ENCODE measurements at places on chromosomes 13 and 19. TPM values are rescaled to one million over a fixed set of nuclear protein-coding genes. Genes with fewer than 3 reads are reported as not detected.

DNA sequence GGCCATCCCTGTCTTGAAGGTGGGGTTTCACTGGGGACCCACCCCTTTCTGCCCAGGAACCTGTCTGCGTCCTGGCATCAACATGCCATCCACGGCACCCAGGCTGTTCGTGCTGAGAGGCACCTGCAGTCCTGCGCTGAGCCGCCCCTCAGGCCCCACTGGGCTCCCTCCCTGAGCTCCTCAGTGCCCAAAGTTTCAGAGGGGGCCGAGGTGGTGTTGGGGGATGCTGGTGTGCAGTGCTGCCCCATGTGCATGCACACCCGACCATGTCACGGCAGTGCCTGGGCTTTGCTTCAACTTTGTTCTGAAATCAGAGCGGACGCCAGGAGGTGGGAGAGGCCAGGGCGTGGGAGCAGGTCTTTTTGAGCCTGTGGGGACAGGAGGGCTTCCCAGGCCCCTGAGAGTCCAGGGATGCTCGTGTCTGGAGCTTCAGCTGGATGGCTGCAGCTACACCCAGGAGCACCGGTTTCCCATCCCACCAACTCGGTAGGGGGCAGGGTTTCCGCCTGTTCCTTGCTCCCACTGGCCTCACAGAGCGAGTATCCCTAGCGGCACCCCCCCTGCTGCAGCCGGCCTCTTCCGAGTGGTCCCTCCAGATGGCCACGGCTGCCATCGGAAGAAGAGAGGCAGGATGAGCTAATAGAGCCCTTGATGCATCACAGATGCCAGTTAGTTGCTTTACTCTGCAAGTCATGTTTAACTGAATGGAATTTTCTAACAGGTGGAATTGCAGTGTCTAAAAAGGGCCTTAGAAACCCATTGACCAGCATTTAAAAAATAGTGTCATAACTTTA, 44.0 kb downstream of the WDFY2 start:
- DNase-seq: no peak

DNA sequence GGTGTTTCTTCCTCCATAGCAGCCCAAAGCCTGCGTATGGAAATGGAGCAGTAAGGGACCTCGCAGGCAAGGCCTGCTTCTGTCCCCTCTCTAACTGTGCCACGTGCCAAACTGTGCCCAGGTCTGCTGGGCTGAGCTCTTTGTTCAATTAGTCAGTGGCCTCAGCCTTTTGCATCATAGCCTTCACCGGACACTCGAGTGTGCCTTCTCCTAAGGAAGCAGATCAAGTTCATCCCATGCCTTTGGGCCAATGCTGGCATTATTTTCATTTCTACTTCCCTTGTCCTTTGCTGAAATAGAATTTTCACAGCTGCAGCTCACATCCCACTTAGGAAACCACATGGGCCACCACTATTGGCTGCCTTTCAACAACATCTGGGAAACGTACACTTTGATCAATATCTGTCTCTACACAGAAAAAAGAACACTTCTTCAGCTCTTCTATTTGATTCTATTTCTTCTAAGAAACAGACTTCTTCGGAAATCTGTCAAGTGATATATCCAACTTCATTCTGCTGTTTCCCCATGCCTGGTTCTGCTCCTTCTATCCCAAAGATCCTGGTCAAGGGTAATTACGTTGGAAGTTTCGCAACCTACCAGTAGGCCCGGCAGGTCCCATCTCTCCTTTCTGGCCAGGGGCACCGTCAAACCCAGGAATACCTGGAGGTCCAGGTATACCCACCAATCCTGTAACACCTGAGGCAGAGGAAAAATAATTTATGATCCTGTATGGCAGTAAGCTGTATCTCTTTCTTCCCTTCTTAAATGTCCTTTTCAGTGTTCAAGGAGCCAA, 143.9 kb downstream of the COL4A1 start:
- DNase-seq: no peak

DNA sequence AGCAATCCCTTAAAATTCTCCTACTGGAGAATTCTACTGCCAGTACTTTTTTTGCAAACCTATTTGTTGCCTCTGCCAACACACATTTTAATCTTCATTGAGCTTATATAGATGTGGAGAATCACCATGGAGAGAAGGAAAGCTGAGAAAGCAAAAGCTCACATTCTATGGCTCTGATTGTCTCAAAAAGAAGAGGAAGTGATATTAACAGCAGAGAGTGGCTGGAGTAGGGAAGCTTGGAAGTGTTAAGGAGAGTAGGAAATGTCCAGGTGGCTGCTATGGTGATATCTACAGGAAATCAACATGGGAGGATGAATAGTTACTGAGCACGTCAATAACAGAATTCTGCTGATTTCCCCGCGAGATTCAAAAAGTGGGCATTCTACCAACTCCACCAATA, 78.8 kb upstream of the TDRD3 start:
- no peak for DNase-seq

- DNase-seq: no peak
Observed at GRCh38 chr13:111629926-111630325, 309.5 kb downstream of the TEX29 start.

DNA sequence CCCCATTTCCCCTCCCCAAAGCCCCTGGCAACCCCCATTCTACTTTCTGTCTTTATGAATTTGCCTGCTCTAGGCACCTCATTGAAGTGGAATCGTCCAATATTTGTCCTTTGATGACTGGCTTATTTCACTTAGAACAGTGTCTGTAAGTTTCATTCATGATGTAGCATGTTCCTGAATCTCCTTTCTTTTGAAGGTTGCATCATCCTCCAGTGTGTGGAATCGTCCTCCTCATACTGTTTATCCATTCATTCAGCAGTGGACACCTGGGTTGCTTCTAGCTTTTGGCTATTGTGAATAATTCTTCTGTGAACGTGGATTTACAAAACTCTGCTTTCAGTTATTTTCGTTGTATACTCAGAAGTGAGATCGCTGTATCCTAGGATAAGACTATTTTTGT, 161.2 kb upstream of the RNF113B start:
- no peak for DNase-seq

GRCh38 chr19:14318873-14319272, 62.4 kb upstream of the ADGRE5 start:
- no peak for DNase-seq

GRCh38 chr13:31209172-31209840, 9.5 kb downstream of the B3GLCT start:
- DNase-seq: no peak

DNA sequence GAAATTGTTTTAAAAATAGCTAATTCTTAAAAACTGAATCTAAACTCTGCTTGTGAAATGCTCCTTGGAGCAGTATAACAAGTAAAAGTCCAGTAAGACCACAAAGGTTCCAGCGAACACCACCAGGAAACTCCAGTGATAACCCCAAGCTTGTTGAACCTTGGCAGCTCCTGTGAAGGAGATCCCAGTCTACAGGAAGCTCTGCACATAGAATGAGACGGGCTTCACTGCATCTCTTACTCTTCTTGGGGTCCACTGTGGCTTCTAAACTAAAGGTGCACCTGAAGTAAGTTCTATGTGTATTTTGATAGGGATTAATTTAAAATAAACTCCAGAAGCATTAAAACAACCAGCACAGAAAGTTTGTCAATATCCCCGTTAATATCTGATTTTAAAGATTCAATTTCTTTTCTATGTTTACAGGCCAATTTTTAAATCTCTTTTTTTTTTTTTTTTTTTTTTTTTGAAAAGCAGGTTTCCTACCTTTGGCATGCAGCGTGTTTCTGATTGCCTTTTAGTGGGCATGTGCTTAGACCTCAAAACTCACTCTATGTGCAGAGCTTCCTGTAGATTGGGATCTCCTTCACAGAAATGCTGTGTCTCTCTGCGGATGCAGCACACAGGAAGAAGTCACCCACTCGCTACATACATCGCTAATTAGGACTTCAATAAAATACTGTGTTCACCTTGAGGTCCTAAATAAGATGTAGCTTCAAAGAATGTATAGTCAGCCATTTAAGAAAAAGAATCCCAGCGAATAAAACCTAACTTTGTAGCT, 508.5 kb downstream of the KLF12 start:
- peak; percentile 73 for DNase-seq

DNA sequence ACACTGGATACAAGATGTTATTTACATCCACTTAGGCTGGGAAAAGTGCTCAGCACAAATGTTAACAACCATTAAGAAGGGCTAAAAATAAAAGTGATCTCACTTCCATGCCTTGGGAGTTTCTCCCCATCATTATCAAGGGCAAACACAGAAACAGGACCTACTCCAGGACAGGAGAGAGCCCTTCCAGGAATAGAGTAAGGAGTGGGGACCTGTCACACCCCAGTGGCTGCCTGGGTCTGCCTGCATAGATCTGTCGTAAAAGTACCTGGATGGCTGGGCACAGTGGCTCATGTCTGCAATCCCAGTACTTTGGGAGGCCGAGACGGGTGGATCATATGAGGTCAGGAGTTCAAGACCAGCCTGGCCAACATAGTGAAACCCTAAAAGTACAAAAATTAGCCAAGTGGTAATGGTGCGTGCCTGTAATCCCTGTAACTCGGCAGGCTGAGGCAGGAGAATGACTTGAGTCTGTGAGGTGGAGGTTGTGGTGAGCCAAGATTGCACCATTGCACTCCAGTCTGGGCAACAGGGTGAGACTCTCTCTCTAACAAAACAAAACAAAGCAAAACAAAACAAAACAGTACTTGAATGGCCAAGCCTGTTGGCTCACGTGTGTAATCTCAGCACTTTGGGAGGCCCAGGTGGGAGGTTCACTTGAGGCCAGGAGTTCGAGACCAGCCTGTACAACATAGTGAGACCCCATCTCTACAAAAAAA, 5.6 kb downstream of the ATP8A2 start:
- DNase-seq: no peak

DNA sequence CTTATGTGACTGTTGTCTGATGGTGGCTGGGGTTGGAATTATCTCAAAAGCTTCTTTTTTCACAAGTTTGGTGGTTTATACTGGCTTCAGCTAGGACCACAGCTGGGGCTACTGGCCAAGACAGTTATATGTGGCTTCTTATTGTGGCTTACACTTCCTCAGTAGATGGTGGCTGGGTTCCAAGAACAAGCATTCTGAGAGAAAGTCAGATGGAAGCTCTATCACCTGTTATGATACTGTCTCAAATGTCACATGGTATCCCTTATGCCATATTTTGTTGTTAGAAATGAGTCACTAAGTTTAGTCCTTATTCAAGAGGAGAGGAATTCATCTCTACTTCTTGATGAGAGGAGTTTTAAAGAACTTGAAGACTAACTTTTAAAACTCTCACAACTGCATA, 41.6 kb downstream of the NDFIP2 start:
- no peak for DNase-seq

DNA sequence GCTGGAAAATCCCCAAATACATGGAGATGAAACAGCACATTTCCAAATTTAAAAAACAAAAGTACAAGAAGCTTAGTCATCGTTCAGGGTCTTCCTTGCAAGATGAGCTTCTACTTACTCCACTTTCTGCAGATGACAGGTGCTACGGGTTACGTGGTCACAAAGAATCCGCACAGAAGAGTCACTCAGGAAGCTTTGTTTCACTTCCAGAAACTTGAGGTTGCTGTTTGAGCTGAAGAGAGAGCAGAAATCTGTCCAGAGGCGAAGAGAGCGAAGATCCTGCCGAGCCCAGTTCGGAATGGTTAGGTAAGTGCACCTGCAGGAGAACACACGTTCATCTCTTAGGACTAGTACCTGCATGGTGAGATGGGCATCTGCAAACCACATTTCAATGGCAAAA, 9.4 kb downstream of the NLRP7 start:
- DNase-seq: no peak

- no peak for DNase-seq
Observed at GRCh38 chr13:45510672-45511071, 45.9 kb downstream of the COG3 start.

The PSG6 gene
- polyA plus RNA-seq: not detected

The ZNF77 gene
- polyA plus RNA-seq: 1.3 TPM

The SPATA13 gene
- polyA plus RNA-seq: 84.8 TPM

The GRK1 gene
- not detected for polyA plus RNA-seq

The B3GNT8 gene
- polyA plus RNA-seq: 0.33 TPM

The ZIM2 gene
- polyA plus RNA-seq: not detected

The ZNF681 gene
- polyA plus RNA-seq: 4.7 TPM

The SIAH3 gene
- polyA plus RNA-seq: not detected

Measured in naive thymus-derived CD8-positive, alpha-beta T cell (primary cell).